Cerebellum (tissue), 4 donors: ENCODE measurements at places on chromosomes 2 and 18.
A peak's percentile ranks its signal among the peaks of the same experiment; 100 is the strongest.

- no peak for DNase-seq
These were observed 2.2 kb downstream of the LRRTM4 start for GRCh38 chr2:77519888-77520506.

DNA sequence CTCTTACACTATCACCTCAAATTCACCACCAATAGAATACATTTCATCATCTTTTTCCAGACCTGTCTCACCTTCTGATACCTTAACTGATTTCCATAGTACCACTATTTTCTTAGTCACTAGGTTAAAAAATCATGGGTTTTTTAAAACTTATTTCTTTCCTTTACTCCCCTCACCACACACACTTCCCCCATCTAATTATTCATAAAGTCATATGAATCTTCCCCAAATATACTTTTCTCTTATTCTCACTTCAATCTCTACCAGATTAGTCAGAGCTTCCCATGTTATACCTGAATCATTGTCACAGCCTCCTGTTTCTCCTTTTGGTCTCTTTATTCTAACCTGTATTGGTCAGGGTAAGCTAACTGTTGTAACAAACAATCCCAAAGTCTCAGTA, 696.3 kb downstream of the BCL11A start:
- no peak for DNase-seq

- DNase-seq: peak; percentile 56
These were observed 4.4 kb downstream of the TEX44 start for GRCh38 chr2:231597014-231597611.

- no peak for DNase-seq
These were observed 242.4 kb upstream of the GALNT5 start for GRCh38 chr2:157015015-157015575.

GRCh38 chr2:101355401-101356054, 31.8 kb downstream of the CREG2 start:
- no peak for DNase-seq

GRCh38 chr18:44680273-44681075, at the start of gene SETBP1:
Gene SETBP1 (plus strand): TSS chr18:44680888. CDS start chr18:44701347, 20,459 bp downstream.
- peak; percentile 82 for DNase-seq

- DNase-seq: peak; percentile 30
These were observed 9.0 kb downstream of the SERTAD2 start for GRCh38 chr2:64644458-64645382.

- DNase-seq: no peak
These were observed 138.2 kb upstream of the DNAJC10 start for GRCh38 chr2:182577816-182578215.

- no peak for DNase-seq
These were observed 61.6 kb downstream of the SCN9A start for GRCh38 chr2:166314022-166314759.

- no peak for DNase-seq
These were observed 64.7 kb upstream of the COX7A2L start for GRCh38 chr2:42425697-42426096.

DNA sequence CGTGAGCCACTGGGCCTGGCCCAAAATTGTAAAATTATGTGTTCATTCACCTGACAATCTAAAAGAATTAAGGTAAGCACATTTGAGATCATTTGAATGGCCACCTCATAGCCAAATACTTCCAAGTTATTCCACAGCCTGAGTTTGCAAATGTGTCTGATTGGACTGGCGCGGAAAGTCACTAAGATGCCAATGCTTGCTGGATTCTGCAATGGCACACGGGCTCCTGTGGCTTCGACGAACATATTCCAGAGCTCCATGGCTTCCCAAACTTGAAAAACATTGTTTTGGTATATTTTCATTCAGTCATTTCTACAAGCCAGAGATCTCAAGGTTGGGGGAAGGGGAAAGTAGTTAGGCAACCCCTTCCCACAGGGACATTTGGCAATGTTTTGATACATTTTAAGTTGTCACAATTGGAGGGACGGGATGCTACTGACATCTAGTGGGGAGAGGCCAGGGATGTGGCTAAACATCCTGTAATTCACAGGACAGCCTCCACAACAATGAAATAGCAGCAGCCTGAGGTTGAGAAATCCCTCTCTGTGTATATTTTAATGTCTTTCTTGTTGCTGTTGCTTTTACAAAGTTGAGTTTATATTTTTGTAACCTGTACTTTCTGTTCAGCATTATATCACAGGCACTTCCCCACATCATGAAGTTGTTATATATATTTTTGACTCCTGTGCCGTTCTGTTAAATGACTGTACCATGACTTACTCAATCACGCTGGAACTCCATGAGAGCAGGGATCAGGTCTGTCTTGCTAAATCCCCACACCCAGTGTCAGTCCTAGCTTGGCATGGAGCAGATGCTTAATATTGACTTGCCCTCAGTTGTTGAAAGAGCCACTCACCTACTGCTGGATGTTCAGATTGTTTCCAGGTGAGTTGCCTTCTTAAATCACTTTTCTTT, 56.9 kb downstream of the COL4A4 start:
- peak; percentile 2 for DNase-seq

DNA sequence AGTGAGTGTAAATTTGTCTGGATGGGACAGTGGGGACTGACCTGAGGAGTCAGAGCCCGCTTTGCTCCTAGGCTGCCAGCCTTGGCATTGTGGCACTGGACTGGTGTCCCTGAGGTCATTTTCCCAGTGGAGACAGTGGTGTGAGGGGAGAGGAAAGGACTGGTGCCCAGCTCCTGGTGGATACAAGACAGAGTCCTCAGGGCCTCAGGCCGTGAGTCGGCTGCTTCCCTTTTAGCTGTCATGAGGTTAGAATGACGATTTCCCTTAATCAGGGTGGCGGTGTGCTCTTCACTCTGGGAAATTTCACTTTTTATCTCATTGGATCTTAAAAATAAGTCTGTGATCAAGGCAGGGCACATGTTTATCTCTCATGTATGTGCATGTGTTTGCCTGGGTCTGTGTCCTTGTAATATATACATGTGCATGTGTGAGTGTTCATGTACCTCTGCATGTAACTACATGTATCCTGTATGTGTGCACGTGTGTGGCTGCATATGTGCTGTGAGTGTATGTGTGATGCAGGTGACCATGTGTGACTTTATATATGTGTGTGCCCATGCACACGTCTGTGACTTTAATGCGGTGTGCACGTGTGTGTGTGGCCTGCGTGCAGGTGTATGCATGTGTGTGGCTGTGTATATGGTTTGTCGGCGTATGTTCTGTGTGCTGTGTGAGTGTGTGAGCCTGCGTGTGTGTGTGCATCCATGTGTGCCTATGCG, 55.7 kb downstream of the GLI2 start:
- no peak for DNase-seq

- DNase-seq: no peak
These were observed 1.8 kb downstream of the ACVR1 start for GRCh38 chr2:157874348-157874747.

DNA sequence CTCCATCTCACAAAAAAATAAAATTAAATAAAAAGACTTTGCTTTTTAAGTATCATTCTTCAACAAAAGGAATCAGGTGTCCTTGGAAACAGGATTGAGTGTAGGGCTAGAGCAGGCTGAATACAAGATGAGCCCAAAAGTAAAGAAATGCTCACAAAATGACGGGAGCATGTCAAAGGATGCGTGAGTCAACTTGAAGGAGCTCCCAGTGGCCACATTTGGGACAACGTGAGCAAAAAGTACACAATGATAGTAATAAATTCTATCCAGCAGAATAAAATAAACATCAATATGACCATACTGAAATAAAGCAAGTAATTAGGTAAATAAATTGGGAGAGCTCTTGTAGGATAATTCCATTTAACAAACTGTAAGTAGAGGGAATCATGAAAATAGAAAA, 220.7 kb downstream of the PHLPP1 start:
- no peak for DNase-seq

GRCh38 chr2:137522620-137523011, 441.7 kb upstream of the HNMT start:
- DNase-seq: no peak

GRCh38 chr2:10208736-10209135, 86.2 kb downstream of the RRM2 start:
- no peak for DNase-seq

DNA sequence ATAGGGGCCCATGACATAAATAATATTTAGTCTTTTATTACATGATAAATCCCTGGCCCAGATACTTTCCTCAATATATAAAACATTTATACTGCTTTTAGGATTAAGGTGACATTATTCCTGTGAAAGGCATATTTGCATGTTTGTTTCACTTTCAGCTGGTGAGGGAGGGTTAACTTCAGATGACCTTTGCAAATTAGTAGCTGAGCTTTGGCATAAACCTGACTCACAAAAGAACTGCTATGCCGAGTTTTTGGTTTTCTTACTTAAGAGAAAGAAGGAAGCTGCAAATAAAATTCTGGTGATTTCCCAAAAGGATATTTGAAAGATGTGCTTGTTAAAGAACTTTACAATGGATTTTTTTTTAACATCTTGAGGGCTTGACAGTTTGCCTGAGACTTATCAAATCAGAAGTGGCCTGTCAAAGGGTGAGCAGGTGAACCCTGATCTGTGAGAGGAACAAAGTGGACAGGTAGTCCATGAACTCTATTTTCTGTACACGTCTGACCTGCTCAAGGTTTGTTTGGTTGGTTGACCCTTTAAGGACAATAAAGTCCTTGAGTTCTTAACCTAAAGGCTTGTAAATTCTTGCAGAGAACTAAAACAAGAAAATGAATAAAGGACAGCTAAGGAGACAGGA, 93.5 kb downstream of the FAM124B start:
- no peak for DNase-seq

DNA sequence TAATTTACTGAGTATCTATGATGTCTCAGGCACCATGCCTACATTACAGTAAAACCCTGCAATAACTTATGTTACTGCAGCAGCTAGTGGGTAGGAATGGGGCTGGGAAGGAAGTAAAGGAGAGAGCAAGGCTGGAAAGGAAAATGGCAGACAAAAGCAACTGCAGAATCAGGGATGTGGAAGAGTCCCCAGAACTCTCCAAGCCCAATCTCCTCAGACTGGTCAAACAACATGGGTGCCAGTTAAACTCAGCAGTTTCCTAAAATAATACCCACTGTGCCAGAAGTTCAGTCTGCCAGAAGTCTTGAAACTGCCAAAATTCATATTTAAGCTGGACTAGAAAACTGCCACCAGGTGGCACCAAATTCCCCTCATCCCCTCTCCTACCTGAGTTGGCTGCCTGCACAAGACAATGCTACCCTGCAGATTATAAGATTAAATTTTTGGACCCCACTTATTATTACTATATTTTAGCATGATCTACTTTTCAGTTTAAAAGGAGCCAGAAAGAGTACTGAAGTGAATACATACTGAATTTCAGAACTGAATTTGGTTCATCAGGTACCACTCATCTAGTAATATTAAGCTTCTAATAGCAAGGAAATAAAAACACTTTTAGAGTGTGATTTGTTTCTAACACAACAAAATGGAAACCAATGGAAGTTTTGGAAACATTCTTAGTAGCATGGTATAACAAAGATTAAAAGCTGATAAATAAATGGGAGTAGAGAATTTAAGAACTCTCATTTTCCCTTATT, 86.8 kb upstream of the DNER start:
- DNase-seq: peak; percentile 54

DNA sequence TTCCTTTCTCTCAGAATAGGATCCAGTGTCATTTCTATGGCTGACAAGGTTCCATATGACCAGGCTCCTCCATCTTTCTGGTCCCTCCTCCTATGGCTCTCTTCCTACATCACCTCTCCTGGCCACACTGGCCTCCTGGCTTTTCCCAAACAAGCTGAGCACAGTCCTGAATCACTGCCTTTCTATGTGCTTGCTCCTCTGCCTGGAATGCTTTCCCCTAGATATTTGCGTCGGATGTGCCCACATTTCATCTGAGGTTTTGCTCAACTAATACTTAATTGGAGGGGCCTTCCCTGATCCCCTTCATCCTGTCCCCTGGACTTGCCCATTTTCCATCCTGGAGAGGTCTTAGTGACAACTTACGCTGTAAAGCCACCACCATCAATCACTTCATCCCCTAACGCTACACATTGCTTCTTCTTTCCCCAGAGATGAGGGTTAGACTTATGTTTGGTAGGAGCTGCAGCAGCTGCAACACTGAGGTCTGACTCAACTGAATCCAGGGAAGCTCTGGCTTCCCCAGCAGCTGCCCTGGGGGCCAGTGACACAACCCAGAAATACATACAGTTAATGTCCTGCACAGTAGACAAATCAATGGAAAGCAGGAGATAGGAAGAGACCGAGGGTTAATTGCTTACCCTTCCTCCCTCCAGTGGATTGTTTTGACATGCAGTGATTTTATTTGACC, 42.9 kb downstream of the QPCT start:
- no peak for DNase-seq

GRCh38 chr18:69763002-69763401, 184.7 kb downstream of the CD226 start:
- DNase-seq: no peak

GRCh38 chr18:36522509-36522908, 225.0 kb downstream of the FHOD3 start:
- no peak for DNase-seq

GRCh38 chr2:206160807-206161179, 1.1 kb downstream of the EEF1B2 start:
- no peak for DNase-seq

DNA sequence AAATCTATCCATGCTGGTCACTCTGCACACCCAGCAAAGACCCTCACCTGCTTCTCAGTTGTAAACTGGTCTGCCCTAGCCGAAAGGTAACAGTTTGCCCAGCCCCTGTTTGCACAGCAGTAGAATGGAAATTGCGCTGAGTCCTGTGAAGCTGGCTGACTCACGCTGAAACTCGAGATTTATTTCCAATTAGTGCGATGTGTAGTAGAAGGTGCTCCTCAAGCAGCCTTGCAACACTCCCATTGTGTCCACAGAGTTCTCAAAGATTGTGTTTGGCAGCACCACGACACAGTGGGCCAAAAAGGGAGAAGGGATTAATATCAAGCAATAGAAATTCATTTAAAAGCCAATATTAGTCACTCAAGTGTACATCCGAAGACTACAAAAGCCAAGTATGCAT, 21.7 kb upstream of the APCDD1 start:
- no peak for DNase-seq

DNA sequence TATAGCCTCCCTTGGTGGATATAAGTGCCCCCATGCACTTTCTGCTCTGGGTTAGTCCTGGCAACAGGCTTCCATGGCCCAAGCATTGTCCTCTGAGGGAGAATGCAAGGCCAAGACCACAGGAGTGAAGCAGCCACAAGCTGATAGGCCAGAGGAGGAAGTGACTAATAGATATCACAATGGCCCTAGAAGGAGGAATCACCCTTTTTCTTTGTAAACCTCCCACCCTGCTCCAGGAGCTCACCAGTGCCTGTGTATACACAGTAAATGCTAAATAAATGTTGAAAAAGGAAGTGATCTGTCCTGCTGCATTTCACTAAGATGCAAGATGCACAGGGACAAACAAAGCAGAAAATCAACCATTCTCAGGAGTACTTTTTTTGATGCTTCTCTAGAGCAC, 49.7 kb upstream of the ABCA12 start:
- no peak for DNase-seq
